ENCODE measurements at places on chromosomes 2 and 18. TPM values are rescaled to one million over a fixed set of nuclear protein-coding genes. Genes with fewer than 3 reads are reported as not detected.

DNA sequence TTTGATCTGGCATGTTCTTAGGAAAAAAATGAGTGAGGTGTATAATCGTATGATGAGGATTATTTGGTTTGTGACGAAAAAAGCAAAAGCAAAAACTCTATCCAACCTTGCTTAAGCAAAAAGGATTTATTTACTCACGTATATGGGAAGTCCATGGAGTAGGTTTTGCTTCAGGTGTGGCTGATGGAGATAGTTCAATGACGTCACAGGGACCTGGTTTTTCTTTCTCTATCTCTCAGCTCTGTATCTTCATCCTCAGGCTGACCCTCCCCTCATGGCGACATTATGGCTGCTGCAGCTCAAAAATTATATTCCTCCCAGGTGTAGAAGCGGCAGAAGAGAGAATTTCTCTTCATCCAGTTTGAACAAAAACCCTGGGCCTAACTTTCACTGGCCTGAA, 8.9 kb downstream of the TMSB10 start:
- H3K36me3 ChIP-seq, result peaks cover 8% of the 10 kb centered on the region
- H3K27me3 ChIP-seq, result no peaks in the 10 kb centered on the region
- no peak overlapping the region for H3K27ac ChIP-seq
- no peak for DNase-seq
- peaks cover 34% of the 10 kb centered on the region for H3K4me1 ChIP-seq

Gene DUSP19
- 2.9 TPM for total RNA-seq

DNA sequence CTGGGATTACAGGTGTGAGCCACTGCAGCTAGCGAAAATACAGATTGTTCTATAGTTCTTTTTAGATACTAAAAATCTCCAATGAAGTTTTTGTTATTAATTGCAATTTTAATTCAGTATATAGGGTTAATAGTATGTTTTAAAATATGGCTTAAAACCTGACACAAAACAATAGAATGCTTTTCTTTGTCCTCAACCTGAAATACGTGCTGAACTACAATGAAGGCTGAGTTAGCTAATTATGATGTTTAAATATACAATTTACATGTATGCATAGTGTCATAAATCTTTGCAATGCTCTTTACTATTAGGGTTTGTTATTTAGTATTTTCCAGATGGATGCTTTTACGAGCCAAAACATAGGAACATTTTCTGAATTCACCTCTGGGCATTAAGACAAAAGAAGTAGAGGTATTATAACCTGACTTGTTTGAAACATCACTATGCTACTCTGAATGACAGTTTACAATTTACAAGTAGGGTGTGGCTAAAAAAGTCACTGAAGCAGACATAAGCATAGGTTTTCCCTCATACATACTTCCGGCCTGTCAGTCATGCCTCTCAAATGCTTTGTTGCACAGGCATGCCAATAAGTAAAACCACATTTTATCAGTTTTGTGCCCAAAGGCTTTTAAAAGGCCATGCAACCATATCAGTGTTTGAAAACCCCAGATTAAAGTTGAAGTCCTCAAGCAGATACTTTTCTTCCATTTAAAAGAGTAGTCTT, 168.3 kb downstream of the OTX1 start:
- H3K4me1 ChIP-seq, result no peaks in the 10 kb centered on the region
- H3K27ac ChIP-seq, result no peak overlapping the region
- DNase-seq, result no peak
- no peaks in the 10 kb centered on the region for H3K27me3 ChIP-seq
- H3K36me3 ChIP-seq, result peaks cover 13% of the 10 kb centered on the region
- H3K4me3 ChIP-seq, result no peak overlapping the region

DNA sequence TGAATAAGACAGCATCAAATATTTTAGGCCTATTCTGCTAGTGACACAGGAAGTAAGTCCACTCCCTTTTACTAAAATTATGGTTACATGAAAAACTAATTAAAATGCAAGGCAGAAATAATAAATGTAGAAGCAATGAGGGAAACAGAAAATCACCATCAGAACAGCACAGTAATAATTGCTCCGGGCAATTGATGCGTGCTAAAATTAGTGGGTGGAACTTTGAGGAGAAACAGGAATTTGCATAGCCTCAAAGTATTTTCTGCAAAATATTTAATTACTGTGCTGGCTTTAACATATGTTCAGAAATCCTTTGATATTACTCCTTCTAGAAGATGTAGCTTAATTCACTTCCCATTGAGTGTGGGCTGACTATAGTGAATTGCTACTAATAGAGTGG, 654.3 kb upstream of the RAB6C start:
- no peaks in the 10 kb centered on the region for H3K4me1 ChIP-seq
- H3K27ac ChIP-seq, result no peak overlapping the region
- DNase-seq, result no peak
- H3K4me3 ChIP-seq, result no peak overlapping the region

- H3K27ac ChIP-seq, result peak overlapping the region; percentile 61
- no peaks in the 10 kb centered on the region for H3K36me3 ChIP-seq
- DNase-seq, result no peak
Observed at GRCh38 chr2:121478996-121479745, 51.5 kb upstream of the RNU4ATAC start.

DNA sequence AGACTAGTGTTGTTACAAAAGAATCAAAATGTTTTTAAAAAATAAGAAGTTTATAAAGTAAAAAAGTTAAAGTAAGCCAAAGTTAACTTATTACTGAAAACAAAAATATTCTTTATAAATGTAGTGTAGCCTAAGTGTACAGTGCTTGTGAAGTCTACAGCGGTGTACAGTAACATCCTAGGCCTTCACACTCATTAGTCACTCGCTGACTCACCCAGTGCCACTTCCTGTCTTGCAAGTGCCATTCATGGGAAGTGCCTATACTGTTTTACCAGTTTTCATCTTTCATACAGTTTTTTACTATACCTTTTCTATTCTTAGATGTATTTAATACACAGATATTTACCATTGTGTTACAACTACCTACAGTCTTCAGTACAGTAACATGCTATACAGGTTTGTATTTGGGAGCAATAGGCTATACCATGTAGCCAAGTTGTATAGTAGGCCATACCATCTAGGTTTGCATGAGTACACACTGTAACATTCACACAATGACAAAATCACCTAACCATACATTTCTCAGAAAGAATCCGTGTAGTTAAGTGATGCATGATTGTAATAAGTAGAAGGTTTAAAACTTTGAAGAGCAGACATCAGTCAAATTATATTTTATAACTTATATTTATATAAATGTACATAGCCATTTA, 13.4 kb downstream of the SERPINB7 start:
- no peak overlapping the region for H3K4me3 ChIP-seq
- no peak overlapping the region for H3K27ac ChIP-seq
- no peaks in the 10 kb centered on the region for H3K36me3 ChIP-seq
- H3K27me3 ChIP-seq, result no peaks in the 10 kb centered on the region
- peak; percentile 40 for DNase-seq

DNA sequence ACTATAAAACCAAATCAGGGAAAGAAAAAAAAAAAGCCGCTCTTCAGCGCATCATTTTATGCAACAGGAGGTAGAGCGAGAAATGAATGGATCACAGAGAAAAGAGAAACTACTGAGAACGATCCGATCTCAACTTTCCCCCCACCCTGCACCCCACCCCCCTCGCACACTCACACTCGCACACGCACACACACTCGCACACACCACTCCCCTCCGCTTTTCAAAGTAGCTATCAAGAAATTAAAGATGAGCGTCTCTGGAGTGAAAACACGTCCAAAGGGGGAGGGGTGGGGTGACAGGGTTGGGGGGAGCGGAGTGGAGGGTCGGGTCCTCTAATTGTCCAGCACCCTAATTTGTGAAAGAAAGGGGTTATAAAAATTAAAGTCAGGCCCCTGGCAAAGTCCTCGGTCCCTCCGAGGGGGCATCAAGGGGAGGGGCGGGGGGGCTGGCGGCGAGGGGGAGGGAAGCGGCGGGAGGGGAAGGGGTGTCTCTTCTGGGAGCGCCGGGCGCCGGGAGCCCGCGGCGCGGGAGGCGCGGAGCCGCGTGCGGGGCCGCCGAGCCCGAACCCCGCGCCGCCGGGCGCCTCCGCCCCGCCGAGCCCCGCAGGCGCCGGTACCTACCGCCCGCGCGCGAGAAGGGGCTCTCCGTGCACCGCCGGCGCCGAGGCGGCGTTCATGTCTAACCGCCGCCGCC, 428 bp downstream of the TCF4 start:
- H3K27ac ChIP-seq, result peak overlapping the region; percentile 71
- no peaks in the 10 kb centered on the region for H3K36me3 ChIP-seq
- peaks cover 59% of the 10 kb centered on the region for H3K27me3 ChIP-seq
- no peak for DNase-seq
- H3K4me1 ChIP-seq, result peaks cover 13% of the 10 kb centered on the region
- H3K4me3 ChIP-seq, result peak overlapping the region; percentile 83

Measured in activated naive CD8-positive, alpha-beta T cell treated with anti-CD3 and anti-CD28 coated beads for 36 hours (primary cell).